ENCODE measurements at places on chromosomes 6 and 20.

DNA sequence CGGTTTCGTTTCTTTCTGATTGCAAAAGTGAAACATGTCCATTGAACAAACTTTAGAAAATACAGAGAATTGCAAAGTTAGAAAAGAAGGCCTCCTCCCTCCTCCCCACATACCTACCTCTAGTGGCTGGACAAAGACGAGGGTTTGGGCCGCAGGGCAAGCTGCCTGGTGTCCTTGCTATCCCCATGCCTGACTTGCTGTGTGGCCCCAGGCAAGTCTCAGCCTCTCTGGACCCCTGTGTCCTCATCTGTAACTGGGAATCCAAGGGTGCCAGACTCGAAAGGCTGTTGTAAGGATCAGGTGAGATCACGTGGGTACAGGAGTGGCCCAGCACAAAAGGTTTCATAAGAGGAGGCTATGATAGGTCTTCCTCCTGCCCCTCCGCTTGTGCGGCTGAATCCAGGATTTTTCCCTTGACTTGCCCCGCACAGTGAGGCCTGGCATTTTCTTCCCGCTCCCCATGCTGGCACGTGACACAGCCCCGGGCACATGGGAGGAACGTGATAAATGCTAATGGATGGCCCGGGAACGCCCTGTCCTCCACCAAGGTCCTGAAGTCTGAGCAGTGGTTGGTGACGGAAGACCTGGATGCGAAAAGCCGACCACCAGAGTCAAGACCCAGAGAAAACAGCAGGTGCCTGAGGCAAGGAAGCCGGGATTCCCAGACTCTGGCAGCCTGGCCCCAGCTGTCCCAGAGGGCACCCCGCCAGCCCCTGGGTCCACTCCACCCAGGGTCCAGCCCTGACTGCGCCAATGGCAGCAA lies 55.8 kb downstream of the UBE2V1 start:
- no peak for DNase-seq

DNA sequence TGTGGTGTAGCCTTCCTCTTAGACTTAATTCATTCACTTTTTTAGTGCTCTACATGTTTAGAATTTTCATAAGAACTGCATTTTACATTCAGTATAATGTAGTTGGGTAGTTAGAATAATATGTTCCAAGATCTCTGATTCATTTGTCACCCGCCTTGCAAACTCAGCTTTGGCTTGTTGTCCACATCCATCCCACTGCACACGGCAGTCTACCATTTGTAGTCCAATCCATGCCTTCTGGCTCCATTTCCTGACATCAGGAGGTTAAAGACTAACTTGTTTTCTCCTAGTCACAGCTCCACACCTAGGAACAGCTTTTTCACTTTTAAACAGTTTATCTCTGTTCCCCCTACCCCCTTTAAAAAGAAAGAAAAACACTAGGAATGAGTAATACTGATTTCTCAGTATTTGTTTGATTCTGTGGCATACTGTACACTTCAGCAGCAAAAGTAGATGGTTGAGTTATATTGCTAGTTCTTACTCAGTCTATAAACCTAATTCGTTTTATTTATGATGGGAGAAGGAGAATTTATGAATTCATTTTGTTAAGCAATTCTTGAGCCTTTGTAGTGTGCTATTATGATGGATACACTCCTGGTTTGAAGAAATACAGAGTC lies 180.9 kb downstream of the ARID1B start:
- DNase-seq: no peak

DNA sequence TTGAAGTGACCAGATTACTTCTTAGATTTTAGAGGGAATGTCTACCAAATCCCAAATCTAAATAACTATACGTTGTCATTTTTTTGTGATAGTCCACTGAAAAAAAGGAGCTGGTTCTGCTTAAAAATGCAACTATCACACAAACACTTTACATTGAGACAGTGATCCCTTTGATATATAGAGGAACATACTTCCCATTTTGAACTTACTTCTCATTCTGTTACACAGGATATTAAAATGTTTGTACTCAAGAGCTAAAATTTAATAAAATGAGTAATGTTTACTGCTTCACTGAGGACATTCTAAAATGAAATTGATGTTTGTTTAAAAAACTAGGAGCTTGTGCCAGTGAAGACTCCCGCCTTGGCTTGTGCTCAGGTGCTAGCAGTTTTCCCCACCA lies 174.1 kb downstream of the CARMIL1 start:
- no peak for DNase-seq

- DNase-seq: no peak
Observed at GRCh38 chr20:22567944-22568871, 16.2 kb downstream of the FOXA2 start.

DNA sequence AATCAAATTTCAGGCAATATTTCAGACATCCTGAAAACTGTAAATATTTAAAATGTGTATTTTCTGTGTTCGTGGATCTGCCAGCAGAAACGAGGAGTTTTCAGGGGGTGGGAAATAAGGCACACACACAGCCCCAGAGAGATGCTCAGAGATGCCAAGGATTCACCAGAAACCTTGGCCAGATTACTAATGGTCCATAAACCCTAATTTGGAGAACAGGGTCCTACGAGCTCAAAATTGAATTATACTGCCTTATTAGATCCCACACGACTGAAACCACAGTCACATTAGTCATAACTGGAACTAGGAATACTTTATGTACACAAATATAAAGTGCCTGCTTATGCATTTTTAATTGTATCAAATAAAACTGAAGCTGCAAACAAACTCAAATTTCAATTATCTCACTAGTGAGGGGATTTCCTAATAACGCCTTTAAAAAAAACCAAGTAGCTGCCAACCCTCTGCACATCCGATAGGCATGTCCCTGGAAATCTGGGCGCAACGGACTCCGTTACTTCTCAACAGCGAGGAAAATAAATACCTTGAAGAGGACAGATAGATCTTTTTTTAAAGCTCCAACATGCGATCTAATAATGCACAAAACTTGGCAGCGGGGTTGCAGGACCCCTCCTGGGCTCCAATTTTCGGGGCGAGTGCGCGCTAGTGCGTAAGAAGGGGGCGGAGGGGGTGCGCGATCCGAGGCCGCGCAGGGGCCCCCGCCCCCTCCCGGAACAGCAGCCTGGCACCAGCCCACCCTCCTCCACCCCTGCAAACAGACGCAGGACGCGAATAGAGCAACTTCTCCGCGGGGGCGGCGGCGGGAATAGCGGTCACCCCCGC lies 897 bp downstream of the CHD6 start:
- DNase-seq: peak; percentile 39

DNA sequence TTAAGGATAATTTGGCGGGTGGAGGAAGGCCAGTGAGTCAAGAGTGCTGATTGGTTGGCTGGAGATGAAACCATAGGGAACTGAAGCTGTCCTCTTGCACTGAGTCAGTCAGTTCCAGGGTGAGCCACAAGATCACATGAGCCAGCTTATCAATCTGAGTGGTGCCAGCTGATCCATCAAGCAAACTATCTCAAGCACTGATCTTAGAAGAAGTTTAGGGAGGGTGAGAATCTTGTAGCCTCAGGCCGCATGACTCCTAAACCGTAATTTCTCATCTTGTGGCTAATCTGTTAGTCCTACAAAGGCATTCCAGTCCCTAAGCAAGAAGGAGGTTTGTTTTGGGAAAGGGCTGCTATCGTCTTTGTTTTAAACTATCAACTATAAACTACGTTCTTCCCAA lies 954.3 kb downstream of the KIF16B start:
- no peak for DNase-seq

GRCh38 chr20:1891263-1892118 lies 3.7 kb upstream of the SIRPA start:
- DNase-seq: no peak

Data from effector memory CD4-positive, alpha-beta T cell (primary cell).